ENCODE measurements at places on chromosomes 16 and 17.
A peak's percentile ranks its signal among the peaks of the same experiment; 100 is the strongest.

- no peak for DNase-seq
Observed at GRCh38 chr16:22250522-22250921, 44.4 kb downstream of the EEF2K start.

DNA sequence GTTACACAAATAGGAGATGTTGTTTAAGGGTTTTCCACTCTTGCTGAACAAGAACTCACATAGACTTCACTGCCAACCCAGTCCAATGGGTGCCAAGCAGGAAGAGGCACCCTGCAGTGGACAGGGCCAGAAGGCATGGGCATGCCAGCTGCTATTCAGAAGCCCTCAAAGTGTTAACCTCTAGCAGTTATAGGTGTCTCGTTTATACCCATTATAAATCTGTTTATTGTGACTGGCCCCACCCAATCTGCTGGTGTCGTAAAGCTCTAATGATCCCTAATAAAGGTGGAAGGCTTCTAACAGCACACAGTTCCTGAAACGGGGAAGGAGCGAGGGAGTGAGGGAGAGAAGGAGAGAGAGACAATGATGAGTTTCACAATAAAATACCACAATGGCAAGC lies 23.9 kb downstream of the HNF1B start:
- DNase-seq = no peak

GRCh38 chr16:73503093-73503492 lies 455.2 kb upstream of the ZFHX3 start:
- DNase-seq = no peak

DNA sequence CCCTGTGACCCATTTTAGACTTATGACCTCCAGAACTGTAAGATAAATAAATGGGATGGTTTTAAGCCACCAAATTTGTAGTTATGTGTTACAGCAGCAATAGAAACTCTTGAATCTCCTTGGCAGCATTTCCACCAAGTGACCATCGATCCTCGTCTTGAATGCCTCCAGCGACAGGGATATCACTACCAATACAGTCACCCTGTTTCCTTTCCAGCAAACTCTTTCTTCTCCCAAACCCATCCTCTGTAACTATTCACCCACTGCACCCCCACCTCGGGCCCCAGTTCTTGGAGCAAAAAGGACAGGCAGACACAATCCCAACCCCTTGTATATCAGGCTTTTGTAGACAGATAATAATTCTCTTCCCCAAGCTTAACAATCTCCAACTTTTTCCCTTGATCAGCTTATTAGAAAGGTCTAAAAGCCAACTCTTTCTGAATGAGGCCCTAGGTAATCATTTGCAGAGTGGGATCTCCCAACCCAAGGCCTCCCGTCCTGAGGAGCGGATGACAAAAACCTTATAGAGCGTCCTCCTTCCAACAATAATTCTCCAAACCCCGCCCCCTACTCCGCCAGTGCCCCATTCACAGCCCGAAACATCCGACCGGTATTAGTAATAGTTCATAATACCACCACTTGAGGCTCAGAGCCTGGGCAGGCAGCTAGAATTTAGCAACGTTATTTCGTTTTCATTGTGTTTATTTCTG lies 14.7 kb upstream of the PLLP start:
- peak; percentile 67 for DNase-seq

DNA sequence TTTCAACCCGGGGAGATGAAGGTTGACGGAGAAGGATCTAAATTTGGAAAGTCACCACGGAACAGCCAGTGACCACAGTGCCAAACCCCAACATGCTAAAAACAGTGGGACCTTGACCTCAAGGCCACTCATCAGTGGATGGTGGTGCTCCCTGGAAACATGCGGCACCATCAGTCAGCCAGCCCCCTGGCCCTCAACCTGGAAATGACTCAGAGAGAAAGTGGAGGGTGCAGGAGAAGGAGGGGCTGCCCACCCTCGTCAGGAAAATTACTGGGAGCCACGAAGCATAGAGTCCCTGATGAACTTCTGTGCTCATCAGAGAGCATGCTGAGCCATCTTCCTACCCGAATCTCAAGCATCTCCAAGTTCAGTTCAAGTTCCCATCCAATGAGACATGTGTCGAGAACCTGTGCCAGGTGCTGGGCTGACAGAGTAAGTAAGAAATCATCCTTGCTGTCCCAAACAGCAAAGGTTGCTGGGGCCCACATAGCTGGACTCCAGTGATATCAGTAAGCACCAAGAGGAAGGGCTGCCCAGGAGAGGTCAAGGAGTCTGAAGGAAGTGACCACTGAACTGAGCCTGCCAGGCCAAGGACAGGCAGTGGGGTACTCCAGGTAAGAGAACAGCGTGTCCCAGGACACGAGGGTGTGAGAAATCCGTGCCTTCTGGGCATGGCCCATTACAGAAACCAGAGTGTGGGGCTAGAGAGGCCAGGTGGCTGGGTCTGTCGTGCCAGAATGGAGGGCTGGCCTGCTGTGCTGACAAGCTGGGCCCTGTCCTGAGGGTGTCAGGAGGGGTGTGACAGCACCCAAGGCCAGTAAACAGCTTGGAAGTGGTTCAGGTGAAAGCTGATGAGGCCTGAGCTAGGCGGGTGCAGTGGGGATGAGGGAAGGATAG lies 5.2 kb downstream of the PECAM1 start:
- no peak for DNase-seq

GRCh38 chr16:83776944-83777343 lies 30.8 kb upstream of the HSBP1 start:
- no peak for DNase-seq

DNA sequence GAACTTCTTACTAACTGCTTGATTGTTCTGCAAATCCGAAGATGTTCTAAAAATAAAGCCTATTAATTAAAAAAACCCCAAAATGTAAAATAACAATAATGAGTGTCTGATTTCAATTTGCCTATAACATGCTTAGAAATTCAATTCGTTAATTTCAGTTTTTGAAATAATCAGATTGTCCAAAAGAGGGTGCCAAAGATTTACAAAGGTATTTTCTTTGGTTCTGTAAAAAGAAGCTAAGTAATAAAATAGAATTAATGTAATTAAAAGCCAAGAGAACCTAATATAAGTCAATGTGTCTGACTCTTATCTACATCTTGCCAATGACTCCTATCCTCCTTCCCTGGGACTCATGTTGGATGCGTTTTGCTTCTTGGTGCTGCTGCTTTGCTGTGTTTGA lies 75.0 kb upstream of the CPHXL start:
- no peak for DNase-seq

DNA sequence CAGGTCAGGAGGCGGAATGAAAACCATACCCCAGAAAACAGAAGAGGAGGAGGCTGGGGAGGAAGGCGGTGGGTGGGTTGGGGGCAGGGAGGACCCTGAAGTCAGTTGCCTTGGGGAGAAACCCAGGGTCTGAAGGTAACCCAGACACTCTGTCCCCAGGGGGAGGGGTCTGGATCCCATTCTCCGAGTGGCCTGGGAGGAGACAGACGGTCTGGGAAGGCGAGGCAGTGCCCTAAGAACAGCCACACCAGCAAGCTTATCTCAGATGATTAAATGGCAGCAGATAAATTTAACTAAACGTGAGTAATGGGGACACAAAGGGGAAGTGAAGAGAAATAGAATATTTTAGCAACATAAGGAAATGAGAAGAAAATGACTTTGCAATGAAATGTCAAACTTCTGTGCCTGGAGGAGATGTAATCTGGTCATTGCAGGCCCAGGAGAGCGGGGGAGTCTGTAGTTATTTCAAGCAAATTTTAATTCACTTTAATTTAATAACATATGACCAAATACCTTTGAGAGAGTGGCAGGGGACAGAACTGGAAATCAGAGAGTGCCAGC lies 21.4 kb upstream of the ZFP90 start:
- no peak for DNase-seq

- no peak for DNase-seq
Observed at GRCh38 chr16:82881516-82881915, 254.7 kb downstream of the CDH13 start.

DNA sequence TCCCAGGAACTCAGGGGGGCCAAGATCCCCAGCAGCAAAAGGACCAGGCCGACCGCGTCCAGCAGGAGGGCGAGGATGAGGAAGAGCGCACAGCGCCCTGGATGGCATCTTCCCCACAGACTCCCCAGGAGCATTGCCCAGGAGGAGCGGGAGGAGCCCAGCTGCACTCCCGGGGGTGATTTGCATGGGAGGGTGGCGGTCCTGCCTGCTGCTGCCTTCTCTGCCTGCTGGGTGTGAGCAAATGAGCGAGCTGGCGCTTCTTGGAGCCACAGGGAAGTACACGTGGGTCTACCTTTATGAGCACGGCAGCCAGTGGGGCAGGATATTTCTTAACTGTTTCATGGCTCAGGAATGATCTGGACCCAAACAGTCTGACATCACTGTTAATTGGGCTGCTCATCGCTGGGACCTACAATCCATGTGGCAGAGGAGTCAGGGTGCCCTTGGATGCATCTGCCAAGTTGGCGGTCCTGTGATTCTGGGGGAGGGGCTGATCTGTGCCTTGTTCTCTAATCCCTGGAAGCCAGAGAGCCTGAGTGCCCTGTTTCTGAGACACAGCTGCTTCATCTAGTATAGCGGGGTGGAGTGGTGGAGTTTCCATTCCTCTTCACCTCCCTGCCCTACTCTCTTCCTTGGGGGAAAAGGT lies at the start of gene TMEM238L:
Gene TMEM238L (minus strand): TSS at position 270 of the 646 bp plus-strand sequence. CDS start 136 bp downstream, at position 134.
- DNase-seq = no peak

GRCh38 chr17:76681222-76682137 lies 29.3 kb downstream of the MXRA7 start:
- peak; percentile 75 for DNase-seq

DNA sequence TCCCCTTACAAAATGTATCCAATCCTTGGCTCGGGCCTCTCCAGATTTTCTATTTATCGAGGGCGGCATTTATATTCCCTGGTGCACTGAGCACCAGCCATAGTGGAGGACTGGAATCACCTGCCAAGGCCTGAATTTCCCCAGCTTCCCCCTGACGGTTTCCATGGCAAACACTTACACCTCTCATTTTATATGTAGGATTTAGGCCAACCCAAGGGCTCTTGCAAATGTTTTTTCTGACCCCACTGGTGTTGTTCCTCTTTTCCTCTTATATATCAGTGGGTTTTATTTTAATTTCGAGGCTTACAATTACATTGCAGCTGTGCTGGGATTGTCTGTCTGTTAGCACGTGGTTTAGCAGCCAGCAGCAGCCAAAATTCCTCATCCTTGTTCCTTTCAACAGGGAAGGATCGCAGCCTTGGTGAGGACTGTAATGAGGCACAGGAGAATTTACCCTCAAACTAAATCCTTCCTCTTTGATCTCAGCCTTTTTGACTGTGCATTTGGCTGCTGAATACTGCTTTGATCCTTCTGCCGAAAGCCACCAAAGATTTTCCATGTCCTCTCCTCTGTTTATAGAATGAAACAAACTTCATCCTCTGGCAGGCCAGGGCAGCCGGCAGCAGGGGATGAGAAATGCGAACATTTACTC lies 26.5 kb upstream of the CES5A start:
- no peak for DNase-seq

- DNase-seq = no peak
Observed at GRCh38 chr17:73030501-73030921, 62.0 kb downstream of the SLC39A11 start.

DNA sequence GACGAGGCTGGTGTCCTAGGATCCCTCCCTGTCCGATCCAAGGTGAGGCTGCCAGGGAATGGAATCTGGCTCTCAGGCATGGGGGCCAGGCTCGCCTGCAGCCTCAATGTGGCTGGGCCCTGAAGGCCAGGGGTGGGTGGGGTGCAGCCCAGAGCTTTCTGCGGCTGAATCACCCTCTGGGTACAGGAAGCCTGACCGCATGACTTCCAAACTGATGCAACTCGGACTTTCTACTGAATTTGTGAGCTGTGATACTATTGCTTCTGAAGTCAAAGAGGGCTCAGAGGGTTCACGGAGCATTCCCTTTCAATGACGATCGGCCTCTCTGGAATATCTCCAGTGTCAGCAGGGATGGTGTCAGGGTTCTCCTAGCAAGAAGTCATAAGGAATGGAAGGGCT lies 123.7 kb downstream of the METRNL start:
- no peak for DNase-seq

- DNase-seq = no peak
Observed at GRCh38 chr16:57445510-57445909, 1.7 kb downstream of the CIAPIN1 start.

DNA sequence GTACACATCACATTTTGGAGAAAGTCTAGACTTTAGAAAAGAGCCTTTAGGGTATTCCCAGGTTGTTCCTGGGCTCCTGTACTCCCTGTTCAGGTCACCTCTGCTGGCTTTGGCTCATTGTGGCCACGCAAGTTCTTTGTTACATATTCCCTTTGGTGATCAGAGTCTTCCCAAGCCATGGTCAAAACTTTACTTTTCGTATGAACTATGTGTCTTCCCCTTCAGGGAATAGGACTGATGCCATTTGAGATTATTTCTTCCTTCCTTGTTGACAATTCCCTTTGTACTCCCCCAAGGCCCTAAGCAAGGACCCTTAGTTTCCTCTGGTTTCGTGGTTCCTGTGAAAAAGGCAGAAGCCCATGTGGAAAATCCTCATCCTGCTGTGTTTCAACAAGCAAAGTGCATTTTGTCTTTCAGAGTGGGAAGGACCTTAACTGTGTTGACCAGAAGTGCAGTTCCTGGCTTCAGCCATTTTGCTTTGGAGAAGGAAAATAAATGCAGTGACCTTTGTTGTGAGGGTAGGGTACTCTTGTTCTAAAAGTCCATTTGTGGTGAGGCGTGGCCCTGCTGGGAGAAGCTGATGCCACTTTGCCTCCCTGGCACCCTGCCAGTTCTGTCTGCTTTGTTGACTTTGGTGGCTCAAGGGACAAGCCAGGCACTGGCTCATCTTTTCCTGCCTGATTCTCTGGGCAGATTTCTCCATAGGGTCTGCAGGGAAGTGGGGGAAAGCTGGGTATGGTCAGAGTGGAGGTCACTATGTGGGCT lies 55.1 kb downstream of the ZNRF1 start:
- DNase-seq = no peak

GRCh38 chr16:1244881-1245280 lies 4.4 kb downstream of the TPSAB1 start:
- no peak for DNase-seq

GRCh38 chr16:11224894-11225676 lies 30.9 kb downstream of the SOCS1 start:
- peak; percentile 76 for DNase-seq

- DNase-seq = peak; percentile 6
Observed at GRCh38 chr17:7951143-7951792, 19.3 kb downstream of the CNTROB start.

- no peak for DNase-seq
Observed at GRCh38 chr16:5487728-5488127, 390.1 kb upstream of the EEF2KMT start.

GRCh38 chr16:56734429-56734828 lies 4.5 kb downstream of the NUP93 start:
- no peak for DNase-seq

DNA sequence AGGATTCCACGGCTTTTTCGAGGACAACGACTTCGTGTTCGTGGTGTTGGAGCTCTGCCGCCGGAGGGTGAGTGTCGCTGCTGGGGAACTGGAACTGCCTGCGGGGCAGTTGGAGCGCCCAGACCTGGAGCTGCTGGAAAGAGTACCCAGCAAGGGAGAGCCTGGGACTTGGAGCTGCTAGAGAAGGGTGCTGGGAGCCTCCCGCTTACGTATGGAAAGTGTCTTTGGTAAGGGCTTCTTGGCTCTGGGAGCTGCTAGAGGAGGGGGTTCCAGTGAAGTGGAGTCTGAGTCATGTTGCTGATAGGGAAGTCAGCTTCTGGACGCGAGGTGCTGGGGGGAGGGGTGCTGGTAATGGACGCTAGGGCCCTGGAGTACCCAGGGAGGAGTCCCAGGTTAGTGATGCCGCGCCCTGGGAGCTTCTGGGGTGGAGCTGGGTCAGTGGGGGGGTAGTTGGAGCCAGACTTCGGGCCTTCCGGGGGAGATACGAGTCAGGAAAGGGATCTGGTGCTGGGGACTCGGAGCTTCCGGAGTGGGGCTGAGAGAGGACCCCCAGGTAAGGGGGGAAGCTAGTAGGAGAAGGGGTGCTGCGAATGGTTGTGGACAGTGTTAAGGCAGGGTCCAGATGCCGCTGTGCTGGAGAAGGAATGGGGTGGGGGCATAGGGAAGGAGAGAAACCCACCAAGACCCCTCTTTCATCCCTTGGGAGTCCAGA lies 741 bp downstream of the PLK1 start:
- DNase-seq = no peak
